Head of caudate nucleus (tissue), 42 donors: ENCODE measurements at places on chromosomes 13 and 19.

GRCh38 chr19:5782945-5783919 lies 1.3 kb downstream of the PRR22 start:
- no peak for DNase-seq

- no peak for DNase-seq
Observed at GRCh38 chr19:38773469-38774177, at the start of gene LGALS7. Gene LGALS7, minus strand, starts transcription at chr19:38773517. Its CDS starts 25 bp downstream, at chr19:38773492.

GRCh38 chr13:41515491-41516139 lies 58.3 kb downstream of the RGCC start:
- no peak for DNase-seq

DNA sequence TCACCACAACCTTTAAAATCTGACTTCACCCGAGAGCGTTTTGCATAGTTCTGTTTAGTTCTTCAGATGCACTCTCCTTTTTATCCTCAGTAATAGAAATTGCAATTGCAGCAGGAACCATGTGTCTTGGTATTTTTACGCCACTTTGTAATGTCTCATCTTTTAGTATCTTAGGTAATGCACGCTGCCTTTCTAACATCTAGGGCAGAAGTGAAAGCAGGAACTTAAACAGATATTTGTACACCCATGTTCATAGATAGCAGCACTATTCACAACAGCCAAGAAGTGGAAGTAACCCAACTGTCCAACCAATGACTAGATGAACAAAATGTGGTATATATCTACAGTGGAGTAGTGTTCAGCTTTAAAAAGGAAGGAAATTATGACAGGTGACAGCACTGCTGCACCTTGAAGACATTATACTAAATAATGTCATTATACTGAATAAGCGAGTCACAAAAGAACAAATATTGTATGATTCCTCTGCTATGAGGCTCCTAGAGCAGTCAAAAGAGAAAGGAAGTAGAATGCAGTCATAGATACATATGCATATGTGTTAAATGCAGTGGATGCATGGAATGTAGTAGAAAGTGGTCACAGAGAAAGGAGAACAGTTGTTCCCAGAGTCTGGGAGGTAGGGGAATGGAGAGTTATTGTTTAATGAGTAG lies 105.9 kb upstream of the GJB6 start:
- DNase-seq = no peak

DNA sequence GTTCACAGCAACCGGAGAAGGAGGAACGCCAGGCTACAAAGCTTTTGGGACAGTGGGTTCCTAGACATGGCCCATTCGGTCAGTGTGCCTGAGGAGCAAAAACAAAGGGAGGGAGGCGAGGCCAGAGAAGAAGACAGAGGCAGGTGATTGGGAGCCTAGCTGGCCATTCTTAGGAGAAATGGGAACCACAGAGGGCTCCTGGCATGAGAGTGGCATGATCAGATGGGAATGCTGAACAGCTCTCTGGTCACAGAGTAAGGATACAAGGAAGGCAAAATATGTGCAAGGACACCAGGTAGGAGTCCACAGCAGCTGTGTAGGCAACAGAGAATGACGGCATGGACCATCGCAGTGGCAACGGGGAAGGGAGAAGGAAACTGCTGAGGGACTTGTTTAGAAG lies 82.4 kb downstream of the EFNB2 start:
- DNase-seq = no peak

GRCh38 chr13:59360108-59360507 lies 803.6 kb downstream of the DIAPH3 start:
- DNase-seq = no peak

GRCh38 chr19:39968789-39969188 lies 2.2 kb upstream of the PSMC4 start:
- DNase-seq = no peak

DNA sequence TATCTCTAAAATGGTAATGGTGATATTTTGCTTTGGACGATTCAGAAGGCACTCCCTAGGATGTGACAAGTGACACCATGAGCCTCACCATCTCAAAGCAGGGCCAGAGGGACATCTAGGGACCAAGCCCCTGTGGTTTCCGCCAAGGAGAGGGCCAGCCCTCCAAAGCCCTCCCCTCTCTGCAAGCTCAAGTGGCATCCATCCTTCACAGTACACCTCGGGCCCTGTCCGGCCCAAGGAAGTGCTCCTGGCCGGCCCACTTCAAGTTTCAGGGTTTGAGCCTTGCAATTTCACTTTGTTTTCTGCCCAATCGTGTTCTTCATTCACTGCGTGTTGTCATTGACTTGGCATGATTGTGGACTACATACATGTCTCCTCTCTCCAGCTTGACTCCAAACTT lies 82.5 kb downstream of the TSHZ3 start:
- no peak for DNase-seq

DNA sequence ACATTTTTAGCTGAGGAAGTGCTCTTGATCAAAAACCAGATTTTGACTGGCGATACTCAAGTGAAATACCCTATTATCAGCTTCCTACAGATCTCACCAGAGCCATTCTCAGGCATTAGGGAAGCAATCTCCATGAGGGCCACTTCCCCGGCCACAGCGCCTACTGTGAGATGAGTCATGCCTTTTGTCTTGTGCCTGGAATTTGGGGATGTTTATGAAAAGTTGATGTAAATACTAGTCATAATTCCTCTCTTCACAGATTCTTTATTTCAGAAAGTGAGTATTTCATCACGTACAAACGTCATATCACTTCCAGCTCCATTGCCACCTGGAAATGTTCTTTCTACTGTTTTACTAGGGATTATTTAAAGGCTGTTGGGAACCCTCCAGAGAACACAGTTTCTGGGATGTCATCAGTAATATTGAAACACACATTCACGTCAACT lies 25.3 kb upstream of the SLC46A3 start:
- DNase-seq = no peak

DNA sequence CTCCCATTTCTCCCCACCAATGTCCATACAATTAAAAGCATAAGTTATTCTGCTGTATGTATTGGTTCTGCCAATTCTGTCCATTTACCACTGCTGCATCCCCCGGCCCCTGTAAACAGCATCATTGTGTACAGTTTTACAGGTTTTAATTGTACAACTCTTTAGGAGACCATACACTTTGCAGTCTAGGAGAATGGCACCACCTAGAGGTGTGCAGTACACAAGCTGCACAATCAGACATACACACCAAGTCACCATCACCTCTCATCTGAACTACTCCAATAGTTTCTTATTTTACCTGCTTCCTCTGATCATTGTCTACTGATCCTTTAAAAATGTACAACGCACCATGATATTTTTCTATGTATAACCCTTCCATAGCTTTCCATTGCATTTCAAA lies 855.9 kb upstream of the KLHL1 start:
- DNase-seq = no peak

DNA sequence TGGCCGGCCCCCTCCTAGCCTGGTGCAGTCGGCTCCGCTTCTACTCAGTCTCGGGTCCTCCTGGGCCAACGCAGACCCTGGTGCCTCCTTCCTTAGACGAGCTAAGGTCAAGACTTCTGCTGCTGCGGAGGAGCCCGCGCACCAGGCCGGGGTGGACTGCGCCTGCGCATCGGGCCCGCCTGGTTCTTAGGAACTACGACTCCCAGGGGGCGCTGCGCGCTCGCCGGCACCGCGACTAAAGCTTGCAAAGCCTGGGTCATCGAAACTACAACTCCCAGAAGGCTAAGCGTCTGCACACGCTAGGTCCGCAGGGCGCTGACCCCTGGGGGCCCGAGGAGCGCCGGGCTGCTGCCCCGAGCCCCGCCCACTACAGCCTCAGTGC lies at the start of gene ZNF835:
TSS of gene ZNF835 (minus strand) at position 145 of the 382 bp plus-strand sequence. CDS start 6,559 bp downstream, outside the sequence.
- DNase-seq = peak; percentile 98

DNA sequence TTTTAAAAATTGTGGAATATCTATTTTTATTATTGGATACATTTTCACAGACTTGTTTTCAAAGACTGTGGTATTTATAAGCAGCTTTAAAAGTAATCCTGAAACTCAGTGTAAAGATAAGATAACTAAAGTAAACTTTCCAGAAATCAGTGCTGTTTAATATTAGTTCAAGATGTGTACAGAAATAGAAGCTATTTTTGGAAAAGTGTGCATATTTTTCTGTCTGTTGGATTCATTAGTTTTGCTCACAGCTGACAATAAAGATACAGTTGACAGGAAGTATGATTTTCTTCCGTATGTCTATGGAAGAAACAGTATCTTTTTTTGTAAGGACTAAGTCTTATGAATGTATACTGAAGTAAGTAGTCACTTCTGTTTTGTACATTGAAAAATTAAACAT lies 85.9 kb downstream of the GJA3 start:
- DNase-seq = no peak

- no peak for DNase-seq
Observed at GRCh38 chr13:48773531-48774275, 120.0 kb downstream of the CYSLTR2 start.

GRCh38 chr13:24700539-24700938 lies 20.3 kb downstream of the ATP12A start:
- DNase-seq = no peak

- DNase-seq = no peak
Observed at GRCh38 chr13:99553033-99553432, 51.8 kb downstream of the TM9SF2 start.

DNA sequence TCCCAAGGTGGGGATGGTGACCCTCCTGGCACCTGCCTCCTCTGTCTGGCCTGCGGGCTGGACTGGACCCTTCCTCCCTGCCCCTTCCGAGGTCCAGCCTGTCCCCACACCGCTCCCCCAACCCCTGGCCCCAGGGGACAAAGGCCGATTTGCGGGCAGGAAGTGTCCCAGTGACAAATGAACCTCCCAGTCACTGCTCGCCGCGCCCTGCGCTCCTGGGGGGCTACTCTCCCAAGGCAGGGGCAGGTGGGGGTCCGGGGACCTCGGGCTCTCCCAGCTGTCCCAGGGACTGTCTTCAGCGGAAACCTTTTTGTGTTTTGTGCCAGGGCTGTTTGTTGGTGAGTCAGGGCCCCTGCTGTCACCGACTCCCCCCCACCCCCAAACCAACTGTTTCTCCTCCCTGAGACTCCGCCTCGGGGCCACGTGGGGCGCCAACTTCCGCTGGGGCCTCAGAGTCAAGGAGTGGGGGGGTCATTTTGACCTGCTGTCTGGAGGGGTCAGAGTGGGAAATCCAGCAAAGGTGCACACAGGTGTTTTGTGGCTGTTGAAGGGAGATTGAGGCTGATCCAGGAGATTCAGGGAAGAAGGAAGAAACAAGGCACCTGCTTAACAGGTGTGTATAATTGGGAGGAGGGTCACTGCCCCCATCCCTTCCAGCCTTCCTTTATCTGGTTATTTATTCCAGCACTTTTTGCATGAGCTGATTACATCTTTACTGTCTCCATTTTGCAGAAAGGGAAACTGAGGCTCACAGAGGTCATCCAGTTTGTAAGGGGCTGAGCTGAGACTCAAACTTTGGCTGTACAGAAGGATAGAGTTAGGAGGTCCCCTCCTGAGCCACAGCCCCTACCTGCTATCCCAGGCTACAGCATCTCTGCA lies 831 bp downstream of the PGPEP1 start:
- DNase-seq = peak; percentile 85

- DNase-seq = no peak
Observed at GRCh38 chr13:78602561-78603239, 652 bp downstream of the POU4F1 start.

GRCh38 chr13:108115738-108116137 lies 99.6 kb downstream of the LIG4 start:
- no peak for DNase-seq

GRCh38 chr19:41420101-41420880 lies 6.9 kb downstream of the B3GNT8 start:
- no peak for DNase-seq

GRCh38 chr13:33258808-33259193 lies 26.8 kb downstream of the STARD13 start:
- no peak for DNase-seq

- DNase-seq = no peak
Observed at GRCh38 chr19:32916969-32917615, 47.5 kb upstream of the SLC7A9 start.

DNA sequence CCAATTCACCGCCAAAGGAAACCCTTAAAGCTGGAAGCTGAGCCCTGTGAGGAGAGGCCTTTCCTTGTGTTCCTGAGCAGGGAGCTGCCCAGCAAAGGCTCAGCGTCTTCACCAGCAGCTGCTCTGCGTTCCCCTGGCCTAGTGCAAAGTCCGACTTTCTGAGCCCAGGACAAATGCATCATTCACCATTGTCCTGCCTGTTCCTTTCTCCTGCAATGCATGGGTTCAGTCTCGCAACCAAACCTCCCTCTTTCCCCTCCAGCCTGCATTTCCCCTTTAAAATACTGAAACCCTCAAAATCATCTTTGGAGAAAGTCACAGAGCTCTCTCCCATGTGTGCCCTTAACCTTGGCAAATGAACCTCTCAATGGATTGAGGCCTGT lies 12.9 kb upstream of the TMEM255B start:
- no peak for DNase-seq

DNA sequence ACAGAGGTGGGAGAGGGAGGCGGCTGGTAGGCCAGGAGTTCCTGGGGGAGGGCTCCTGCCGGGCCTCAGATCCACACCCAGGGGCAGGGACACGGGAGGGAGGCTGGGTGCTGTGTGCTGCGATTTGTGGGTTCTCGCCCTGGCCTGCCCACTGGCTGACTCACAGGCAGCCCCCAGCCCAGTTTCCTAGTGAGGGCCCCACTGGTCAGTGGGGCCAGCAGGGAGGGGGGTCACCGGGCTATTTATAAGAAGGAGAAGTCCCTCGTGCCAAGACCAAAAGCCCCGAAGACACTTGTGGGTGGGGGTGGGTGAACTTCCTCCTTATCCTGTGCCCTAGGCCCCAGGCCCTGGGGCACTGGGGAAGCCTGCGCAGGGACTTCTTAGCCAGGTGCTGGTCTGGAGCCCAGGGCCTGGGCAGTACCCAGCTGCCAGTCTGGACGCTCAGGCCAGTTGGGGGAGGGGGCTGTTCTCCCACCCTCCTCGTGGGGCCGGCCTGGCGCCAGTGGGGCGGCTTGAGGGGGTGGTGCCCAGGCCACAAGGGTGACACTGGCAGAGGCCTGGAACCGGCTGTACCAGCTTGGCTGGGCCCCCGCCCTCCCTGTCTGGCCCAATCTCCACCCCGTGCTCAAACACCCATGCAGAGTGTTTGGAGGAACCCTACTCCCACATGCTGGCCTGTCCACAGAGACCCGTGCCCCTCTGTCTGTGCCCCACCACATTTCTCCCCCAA lies 5.0 kb upstream of the JUNB start:
- DNase-seq = peak; percentile 60

GRCh38 chr19:48806518-48806817 lies 4.4 kb downstream of the BCAT2 start:
- DNase-seq = peak; percentile 64

DNA sequence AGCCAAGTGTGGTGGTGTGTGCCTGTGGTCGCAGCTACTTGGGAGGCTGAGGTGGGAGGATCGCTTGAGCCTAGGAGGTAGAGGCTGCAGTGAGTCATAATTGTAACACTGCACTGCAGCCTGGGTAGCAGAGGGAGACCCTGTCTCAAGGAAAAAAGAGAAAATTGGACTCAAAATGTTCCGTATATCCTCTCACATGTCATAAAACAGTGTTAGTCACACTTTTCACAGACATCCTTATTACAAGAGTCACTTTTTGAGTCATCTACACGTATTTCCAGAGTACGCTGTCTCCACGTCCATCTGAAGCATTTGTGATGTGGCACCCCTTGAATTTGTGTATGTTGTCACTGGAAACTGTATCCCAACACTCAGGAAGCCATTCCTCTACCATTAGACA lies 133.0 kb downstream of the SIPA1L3 start:
- DNase-seq = no peak

- no peak for DNase-seq
Observed at GRCh38 chr19:32197896-32198882, 147.2 kb upstream of the ZNF507 start.

GRCh38 chr13:41713405-41713804 lies 247.5 kb downstream of the VWA8 start:
- DNase-seq = no peak
